Stimulated activated CD8-positive, alpha-beta memory T cell treated with anti-CD3 and anti-CD28 coated beads, Interleukin-7, amount 100 ng/mL, for 1 hour (primary cell): ENCODE measurements at places on chromosomes 7 and 10.

GRCh38 chr10:48527756-48528155, 77.1 kb downstream of the ARHGAP22 start:
- DNase-seq = no peak

DNA sequence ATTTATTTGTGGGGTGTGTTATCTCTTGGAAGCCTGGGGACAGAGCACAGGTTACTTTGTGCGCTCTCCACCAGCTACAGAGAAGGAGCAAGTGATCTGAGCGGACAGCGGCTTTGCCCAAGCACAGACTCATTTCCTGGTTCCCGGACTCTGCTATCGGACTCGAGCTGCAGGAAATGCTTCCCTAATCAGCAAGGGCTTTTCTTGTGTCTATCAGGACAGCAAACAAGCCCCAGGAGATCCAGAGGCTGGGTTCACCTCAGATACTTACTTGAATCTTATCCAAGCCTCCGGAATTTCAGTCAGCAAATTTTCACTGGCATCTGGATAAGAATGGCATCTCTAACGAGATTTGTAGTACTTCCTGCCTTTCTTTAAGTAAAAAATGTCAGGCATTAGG, 27.8 kb downstream of the MRC1 start:
- no peak for DNase-seq

GRCh38 chr7:100572281-100572948, 1.3 kb downstream of the SAP25 start:
- no peak for DNase-seq

GRCh38 chr7:90625562-90625961, 29.4 kb downstream of the CDK14 start:
- no peak for DNase-seq

GRCh38 chr10:97849103-97849686, 448 bp upstream of the GOLGA7B start:
- no peak for DNase-seq

DNA sequence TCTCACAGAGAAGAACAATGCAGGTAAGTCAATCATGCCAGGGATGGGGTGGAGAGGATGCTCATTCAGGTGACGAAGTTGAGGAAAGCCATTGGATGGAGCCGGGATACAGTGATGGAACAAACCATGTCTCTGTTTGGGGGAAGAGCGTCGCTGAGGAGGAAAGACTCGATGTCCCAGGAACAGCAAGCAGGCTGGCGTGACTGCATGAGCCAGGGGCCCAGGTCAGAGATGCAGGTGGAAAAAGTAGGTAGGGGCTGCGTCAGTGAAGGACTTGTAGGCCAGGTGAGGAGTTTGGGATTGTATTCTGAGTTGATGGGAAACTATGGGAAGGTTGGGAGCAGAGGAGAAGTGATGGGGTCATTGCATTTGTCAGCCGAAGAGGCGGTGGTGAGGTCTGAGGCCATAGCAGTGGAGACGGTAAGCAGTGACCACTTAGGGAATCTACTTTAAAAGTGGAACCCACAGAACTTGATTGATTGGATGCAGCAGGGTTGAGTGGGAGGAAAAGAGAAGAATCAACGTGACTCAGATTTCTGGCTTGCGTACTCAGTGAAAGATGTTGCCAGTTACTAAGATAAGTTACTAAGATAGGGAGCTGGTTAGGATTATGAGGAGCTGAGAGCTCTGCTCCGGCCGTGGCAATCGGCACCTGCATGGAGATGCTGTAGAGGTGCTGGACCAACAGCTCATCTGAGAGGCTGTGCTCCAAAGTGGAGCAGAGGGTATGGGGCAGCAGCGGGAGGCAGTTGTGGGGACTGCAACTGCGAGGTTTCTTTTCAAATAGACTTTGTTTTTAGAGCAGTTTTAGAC, 12.5 kb upstream of the IL2RA start:
- no peak for DNase-seq

DNA sequence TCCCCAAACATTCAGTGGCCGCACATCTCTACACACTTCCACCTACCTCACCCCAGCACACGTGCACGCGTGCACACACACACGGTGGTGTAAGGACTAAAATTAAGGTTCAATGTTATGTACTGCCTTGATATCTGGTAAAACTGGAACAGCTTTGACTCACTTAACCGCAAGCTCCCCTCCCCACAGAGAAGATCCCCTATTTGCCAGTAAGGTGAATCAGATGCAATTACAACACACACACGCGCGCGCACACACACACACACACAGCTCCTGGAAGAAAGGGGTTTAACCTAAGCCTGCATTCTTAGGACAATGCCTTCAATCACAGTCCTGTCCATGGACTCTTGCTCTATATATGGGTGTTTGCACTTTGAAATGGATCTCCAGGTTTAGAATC, 25.5 kb upstream of the VPS41 start:
- DNase-seq = no peak

- no peak for DNase-seq
Measured at GRCh38 chr10:132764108-132764507, 21.8 kb downstream of the NKX6-2 start.

DNA sequence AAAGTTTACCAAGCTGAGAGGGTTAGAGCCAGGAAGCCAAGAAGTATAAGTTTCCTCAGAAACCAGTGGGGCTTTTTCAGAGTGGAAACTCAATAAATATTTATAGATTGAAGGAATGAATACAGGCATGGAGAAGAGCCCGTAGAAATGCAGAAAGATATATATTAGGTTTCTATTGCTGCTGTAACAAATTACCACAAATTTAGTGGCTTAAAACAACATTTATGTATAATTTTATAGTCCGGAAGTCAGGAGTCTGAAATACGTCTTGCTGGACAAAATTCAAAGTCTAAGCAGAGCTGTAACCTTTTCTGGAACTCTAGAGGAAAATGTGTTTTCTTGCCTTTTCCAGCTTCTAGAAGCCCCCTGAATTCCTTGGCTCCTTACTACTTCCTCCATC, 107.3 kb upstream of the SEMA3D start:
- no peak for DNase-seq

DNA sequence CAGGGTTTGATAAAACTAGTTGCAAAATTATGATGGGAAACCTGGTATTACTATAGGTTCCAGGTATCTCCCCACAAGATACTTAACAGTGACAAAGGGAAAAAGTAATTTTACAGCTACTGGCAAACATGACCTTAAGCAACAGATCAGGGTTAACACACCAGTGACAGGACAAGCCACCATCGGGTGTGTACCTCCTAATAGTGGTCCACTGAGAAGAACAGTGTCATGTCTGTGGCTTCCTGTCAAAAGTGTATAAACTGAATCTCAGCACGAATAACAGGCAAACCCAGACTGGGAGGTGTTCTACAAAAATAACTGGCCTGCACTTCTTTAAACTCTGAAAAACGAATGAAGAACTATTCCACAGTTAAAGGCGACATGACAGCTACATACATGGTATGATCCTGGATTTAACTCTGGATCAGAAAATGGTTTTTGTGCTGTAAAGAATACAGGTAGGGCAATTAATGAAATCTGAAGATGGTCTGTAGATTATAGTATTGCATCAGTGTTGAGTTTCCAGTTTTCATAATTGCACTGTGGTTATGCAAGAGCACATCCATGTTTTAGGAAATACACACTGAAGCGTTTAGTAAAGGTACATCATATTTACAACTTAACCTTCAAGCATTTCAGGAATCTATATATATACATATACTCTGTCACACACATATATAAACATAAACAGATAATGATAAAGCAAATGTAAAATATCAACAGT, 32.0 kb upstream of the ARMS2 start:
- DNase-seq = no peak

DNA sequence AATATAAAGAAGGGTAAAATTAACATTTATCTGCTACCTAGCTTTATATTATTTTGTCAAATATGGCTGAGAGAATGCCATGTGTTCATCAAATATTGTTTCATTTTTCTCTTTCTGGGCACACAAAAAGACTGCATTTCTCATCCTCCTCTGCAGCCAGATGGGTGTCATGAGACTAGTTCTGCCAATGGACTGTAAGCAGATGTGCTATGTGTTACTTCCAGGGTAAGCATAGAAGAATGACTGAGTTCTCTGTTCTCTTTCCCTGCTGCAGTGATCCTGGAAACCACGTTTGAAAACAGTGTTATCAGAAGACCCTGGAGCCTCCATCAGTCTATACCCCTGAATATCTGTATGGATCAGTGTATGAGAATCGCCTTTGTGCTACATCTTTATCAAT, 24.1 kb upstream of the SLK start:
- DNase-seq = no peak

- no peak for DNase-seq
Measured at GRCh38 chr10:95333997-95334804, 43.4 kb upstream of the PDLIM1 start.

DNA sequence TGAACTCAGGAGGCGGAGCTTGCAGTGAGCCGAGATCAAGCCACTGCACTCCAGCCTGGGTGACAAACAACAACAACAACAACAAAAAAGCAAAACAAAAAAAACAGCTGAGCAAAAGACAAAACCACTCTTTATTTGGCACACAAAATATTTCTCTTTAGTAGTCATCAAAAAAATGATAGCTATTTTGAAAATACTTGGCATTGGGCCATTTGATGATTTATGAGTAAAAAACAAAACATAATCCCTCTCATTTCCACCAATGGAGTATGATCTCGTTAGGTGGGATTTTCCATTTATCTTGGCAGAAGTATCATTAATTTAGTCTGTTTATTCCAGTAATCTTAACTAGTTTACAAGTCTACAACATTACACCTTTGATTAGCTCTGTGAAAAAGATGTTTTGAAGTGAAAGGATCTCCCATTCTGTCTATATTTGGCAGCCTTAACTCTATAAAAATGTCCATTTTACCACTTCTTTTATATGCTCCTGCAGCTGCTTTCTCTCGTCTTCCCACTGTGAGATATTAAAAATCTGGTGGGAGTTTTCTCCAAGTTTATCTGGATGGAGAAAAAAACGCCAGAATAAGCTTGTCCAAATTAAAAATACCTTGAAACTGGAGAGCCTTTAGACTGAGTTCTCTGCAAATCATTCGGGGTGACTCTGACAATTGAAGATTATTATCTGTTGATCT, 58.8 kb upstream of the AGMO start:
- DNase-seq = no peak

DNA sequence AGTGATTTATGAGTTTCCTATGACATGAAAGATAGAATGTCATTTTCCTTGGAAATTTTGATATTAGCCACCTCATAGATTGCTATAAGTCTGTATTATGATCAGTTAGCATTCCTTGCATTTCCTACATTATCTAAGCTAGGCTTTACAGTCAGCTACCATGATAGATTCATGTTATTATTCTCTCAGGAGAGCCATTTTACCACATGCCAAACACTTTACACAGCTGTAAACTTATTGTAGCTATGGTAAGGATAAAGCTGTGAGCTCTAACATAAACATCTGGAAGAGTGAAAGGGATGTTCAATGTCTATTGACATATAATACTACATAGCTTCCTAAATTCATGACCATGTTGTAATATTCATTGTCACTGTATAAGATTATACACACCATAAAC, 608.0 kb downstream of the PHTF2 start:
- no peak for DNase-seq

DNA sequence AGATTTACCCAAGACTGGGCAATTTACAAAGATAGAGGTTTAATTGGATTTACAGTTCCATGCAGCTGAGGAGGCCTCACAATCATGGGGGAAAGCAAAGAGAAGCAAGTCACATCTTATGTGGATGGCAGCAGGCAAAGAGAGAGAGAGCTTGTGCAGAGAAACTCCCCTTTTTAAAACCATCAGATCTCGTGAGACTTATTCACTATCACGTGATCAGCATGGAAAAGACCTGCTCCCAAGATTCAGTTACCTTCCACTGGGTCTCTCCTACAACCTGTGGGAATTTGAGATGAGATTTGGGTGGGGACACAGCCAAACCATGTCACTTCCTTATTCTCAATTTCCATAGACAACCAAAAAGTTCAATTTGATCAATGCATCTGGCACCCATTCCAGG, 24.9 kb upstream of the NOBOX start:
- no peak for DNase-seq

GRCh38 chr7:46286356-46286755, 365.3 kb upstream of the IGFBP3 start:
- no peak for DNase-seq

DNA sequence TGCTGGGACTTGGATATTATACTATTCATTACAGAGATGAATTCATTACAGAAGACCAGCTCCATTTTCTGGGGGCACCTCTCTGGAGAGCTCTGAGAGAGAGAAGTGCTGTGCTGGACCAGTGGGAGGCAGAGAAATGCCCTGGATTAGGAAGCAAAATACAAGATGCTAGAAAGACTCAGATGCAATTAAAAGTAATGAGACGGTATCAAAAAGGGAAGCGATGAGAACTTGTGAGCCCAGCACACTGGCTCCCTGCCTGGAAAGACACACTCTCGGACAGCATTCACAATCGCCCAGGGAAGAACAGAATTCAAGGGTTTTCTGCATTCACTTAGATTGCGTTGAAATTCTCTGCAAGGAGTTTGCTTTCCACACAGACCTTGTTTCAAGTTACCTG, 3.5 kb upstream of the FRAT2 start:
- DNase-seq = no peak

DNA sequence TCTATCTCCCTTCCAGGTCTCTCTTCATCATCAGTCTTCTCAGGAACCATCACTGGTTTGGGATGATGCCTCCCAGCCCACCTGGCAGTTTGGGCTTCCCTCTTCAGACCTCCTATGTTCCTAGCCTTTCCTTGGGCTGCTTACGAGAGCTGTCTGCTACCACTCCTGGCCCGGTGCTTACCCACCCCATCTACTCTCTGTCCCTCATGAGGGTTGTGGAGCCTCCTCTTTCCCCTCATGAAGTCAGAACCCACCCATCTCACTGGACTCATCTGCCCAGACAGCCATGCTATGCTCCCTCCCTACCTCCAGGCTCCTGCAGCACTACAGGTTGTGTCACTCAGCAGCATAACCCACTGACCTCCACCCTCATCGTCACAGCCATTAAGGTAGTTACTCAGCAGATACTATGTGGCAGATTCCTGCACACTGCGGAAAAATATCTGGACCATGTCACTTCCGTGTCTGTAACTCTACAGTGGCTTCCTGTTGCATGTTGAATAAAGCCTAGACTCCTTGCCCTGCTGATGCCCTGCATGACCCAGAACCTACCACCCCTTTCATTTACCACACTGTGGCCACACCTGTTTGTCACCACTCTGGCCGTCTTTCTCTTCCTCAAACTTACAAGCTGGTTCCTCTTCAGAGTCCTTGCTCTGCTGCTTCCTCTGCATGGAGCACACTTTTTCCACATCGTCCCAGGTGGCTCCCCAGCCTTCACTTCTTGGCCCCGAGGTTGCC, 2.0 kb downstream of the DBNL start:
- DNase-seq = no peak

DNA sequence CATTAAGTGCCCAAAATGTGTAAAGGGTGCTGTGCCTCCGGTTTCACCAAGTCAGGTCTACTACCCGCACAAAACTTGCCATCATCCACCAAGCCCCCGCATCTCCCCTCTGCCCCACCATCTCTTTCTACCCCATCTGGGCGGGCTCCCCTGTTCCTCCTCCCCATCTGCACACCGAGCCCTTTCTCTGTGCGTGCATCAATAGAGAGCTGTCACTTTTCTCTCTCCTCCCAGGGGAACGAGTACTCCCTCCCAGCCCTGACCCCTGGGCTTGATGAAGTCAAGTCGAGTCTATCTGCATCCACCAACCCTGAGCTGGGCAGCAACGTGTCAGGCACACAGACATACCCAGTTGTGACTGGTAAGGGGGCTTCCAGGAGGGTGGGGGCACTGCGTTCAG, 63.5 kb downstream of the PAX2 start:
- no peak for DNase-seq

GRCh38 chr10:101301111-101301731, 52.7 kb upstream of the BTRC start:
- DNase-seq = no peak
